ENCODE measurements at places on chromosomes 6 and 20.

DNA sequence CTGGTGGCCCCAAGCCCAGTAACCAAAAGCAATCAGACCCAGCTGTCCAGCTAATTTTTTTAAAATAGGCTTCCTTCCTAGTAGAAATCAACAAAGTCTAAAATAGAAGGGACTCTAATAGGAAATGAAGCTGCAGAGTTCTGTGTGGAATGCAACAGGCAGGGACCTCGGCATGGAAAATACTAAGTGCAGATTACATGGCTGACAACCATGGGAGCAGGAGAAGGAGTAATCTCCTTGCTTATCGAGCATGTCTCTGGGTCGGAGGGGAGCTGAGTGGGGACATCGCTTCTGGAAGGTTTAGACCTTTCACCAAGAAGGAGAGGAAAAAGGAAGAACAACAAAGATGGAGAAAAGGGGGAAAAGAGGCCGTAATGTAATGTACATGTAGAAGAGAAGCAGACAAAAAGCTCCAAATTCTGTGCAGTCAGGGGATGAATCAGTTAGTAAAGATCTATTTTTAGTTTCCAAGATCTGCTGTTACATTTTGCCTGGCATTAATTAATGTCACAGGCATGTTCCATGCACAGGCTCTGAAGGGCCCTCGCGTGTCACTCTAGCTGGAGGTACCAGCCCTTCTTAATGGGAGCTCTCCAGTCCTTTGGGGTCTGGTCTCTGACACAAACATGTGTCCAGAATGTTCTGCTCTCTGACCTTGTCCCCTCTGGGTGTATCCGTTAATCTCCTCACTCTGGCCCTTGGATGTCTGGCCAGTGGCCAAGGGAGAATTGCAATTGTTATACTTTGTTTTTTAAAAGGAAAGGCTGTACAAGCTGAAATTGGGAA, 16.6 kb upstream of the ZNF831 start:
- DNase-seq = no peak

DNA sequence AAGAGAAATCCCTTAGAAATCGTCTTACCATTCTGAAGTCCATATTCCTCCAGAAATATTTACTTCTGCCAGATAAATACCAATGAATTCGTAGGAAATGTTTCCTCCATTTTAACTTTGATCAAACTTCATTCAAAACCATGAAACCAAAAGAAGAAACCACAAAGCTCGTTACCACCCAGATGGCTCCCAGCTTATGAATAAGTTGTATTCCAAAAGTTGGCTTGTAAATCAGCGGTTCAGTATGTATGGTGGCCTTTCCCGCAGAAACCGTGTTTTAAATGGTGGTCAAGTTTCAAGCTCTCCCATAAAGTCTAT, 73.6 kb upstream of the RIPOR2 start:
- DNase-seq = no peak

GRCh38 chr6:108661982-108662381, 101.3 kb downstream of the FOXO3 start:
- no peak for DNase-seq

GRCh38 chr6:160221423-160221822, 37.2 kb downstream of the SLC22A2 start:
- DNase-seq = no peak
